ENCODE measurements at places on chromosomes 4 and X.

- DNase-seq, result no peak
These were observed 233.9 kb downstream of the CHIC2 start for GRCh38 chr4:53830511-53830910.

DNA sequence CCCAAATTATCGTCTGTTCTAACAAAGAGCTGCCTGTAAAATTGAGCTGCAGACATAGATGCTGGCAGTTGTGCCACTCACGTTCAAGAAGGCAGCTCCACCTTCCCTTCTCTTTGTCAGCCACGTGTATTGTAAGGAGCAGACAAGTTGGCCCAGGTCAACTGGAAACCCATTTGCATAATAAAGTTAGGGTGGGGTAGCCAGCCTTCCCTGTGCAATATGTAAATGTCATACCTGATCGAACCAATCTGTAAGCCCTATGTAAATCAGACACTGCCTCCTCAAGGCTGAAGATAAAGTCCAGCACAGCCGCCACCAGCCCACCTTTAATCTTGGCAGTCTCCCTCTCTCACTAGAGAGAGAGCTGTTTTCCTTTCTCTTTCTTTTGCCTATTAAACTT is 117.2 kb downstream of the TMEM144 start:
- no peak for DNase-seq

GRCh38 chr4:38734446-38734845 is 48.3 kb downstream of the TLR10 start:
- DNase-seq, result no peak

DNA sequence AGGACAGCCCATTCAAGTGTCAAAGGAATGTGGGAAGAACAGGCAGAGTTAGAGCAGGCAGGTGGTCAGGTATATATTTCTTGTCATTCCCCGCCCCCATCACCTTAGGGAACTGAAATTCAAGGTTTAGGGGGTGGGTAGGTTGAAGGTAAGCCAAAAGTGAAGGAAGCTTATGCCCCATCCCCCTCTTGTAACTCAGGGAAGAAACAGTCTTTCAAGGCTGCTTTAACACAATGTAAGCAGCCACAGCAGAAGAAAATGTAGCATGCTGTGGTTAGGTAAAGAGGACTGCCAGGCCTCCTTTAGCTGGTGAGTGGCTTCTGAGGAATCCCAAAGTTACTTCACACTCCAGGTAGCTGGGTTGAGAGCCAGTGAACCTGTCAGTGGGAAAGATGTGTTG is 122.3 kb downstream of the RS1 start:
- DNase-seq, result no peak

DNA sequence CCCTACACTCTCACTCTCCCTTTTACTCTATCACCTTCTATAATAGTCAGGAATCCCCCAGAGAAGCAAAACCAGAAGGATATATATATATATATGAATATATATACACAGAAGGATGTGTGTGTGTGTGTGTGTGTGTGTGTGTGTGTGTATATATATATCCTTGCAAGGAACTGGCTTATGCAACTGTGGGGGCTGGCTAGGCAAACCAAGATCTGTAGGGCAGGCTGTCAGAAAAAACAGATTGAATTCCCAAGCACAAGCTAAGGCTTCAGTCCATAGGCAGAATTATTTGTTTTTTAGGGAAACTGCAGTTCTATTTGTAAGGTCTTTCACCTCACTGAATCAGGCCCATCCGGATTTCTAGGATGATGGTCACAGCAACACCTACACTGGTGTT is 13.0 kb upstream of the KLHL2 start:
- no peak for DNase-seq

- no peak for DNase-seq
These were observed 19.3 kb downstream of the JAKMIP1 start for GRCh38 chr4:6180841-6181631.

DNA sequence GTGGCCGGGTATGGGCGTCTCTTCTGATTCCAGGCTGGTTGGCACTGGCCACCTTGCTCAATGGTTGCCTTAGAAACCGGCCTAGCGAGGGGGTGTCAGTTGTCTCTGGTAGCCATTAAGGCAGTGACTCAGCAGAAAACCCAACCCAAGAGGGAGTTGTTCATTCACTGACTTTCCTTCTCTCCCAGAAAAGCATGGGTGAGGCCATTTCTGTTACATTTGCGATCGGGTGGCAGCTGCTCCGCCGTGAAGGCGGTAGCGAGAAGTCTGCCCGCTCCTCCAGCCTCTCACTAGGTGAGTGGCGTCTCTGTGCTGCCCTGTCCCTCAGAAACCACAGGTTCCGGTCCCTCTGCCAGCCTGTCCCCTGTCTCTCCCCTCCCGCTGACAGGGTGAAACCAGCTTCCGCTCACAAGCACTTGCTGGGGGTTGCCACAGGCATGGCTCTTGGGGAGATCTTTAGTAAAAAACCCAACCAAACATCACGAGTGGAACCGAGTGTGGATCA is 17.4 kb downstream of the IRAK1 start:
- DNase-seq, result no peak

- no peak for DNase-seq
These were observed 2.3 kb downstream of the HNRNPD start for GRCh38 chr4:82371497-82371896.

- no peak for DNase-seq
These were observed 22.0 kb downstream of the CXCL8 start for GRCh38 chr4:73762409-73762808.

- no peak for DNase-seq
These were observed 69.4 kb downstream of the DCHS2 start for GRCh38 chr4:154422152-154422551.

GRCh38 chr4:80611678-80611979 is 276.1 kb downstream of the CFAP299 start:
- no peak for DNase-seq

GRCh38 chr4:156173937-156174336 is 220.3 kb upstream of the CTSO start:
- no peak for DNase-seq

GRCh38 chr4:171717231-171717741 is 95.9 kb upstream of the GALNTL6 start:
- no peak for DNase-seq

DNA sequence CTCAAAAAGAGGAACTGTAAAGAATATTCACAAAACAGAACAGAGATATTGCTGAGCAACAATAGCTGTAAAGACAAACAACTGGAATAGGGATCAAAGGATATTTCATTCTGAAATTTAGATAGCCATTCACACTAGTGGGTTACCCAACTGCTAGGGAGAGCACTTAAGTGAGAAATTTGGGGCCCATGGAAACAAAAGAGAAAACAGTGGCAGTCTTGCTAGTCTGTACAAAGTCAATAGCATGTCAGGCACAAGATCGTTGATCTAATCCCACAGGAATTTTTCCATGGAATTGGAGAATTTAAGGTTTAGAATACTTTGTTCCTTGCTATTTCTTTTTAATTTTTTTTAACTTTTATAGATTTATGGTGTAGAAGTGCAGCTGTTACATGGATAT is 467.0 kb downstream of the PCDH18 start:
- no peak for DNase-seq
